ENCODE measurements at places on chromosomes 3 and 15.

DNA sequence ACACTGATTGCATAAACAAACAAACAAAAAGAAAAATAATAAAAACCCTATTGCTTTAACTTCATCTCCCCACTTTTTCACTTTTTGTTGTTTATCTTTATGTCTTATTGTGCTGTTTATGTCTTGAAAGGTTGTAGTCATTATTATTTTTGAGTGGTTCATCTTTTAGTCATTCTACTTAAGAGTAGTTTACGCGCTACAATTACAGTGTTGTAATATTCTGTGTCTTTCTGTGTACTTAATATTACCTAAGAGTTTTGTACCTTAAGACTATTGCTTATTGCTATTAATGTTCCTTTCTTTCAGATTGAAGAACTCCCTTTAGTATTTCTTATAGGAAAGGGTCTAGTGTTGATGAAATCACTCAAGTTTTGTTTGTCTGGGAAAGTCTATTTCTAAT lies 28.1 kb downstream of the TM4SF18 start:
- no peak for DNase-seq

DNA sequence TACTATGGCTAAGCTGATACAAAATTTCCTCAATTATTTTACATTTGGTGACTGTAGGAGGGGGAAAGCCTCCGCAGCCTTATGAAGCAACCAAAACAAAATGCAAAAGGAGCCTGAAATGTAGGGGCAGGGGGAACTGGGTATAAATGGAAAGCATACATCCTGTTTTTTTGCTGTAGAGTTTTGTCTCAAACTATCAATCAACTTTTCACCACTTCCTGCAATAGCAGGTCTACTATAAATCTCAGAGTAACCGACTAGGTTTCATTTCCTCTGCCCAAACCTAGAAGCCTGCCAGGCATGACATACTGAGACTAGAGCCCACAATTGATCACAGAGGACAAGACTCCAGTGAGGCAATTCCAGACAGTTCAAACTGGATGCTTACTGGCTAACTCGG lies 91.3 kb downstream of the SHQ1 start:
- peak; percentile 69 for DNase-seq

GRCh38 chr3:25603703-25604102 lies 61.0 kb downstream of the TOP2B start:
- DNase-seq: peak; percentile 65

- DNase-seq: no peak
These were observed 12.2 kb downstream of the CGNL1 start for GRCh38 chr15:57388464-57388863.

- peak; percentile 60 for DNase-seq
These were observed 777 bp downstream of the CIB1 start for GRCh38 chr15:90232941-90233386.

DNA sequence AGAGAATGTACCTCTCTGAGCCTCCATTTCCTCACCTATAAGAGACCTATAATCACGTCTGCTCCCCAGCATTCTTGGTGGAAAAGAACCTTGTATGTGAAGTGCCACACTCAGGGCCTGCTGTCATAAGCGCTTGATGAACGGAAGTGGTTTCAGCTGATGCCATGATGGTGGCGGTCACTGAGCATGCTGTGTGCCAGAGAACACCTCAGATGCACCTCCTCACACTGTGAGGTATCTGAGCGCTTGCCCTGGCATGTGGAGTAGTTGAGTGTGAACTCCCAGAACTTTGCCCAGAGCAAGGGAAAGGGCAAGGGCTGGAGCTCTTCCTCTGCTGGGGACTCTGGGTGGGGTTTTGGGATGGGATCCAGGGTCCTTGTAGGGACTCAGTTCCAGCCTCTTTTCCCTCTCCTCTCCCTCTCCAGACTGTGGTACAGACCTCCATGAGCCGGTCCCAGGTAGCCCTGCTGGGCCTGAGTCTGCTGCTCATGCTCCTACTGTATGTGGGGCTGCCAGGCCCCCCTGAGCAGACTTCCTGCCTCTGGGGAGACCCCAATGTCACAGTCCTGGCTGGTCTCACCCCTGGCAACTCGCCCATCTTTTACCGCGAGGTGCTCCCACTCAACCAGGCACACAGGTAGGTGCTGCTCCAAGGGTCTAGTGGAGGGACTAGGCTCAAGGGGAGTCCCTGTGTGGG lies 2.7 kb downstream of the ABHD14A start:
- no peak for DNase-seq

DNA sequence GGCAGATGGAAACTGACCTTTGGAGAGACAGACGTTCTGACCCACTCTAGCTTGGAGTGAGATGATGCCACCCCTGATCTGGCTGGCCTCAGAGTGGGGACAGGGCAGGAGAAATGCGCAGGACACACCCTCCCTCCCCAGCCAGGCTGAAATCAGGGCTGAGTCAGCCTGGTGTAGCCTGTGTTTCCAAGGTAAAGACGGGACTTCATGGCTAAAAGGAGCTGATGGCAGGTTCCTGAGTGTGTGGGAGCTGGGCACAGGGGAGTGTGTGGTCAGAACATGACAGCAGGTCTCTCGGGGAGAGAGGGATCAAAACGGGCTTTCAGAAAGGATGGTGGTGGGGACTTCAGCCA lies 14.6 kb upstream of the POLG start:
- DNase-seq: no peak

DNA sequence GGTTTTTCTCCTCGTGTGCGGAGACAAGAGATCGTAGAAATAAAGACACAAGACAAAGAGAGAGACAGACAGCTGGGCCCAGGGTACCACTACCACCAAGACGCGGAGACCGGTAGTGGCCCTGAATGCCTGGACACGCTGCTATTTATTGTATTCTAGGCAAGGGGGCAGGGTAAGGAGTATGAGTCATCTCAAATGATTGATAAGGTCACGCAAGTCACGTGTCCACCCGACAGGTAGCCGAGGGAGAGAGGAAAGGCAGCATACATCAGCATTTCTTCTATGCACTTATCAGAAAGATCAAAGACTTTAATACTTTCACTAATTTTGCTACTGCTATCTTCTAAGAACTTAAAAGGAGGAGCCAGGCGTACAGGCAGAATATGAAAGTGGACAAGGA lies 28.2 kb downstream of the MYL3 start:
- DNase-seq: no peak

- no peak for DNase-seq
These were observed 2.6 kb downstream of the GPR160 start for GRCh38 chr3:170040418-170040817.

DNA sequence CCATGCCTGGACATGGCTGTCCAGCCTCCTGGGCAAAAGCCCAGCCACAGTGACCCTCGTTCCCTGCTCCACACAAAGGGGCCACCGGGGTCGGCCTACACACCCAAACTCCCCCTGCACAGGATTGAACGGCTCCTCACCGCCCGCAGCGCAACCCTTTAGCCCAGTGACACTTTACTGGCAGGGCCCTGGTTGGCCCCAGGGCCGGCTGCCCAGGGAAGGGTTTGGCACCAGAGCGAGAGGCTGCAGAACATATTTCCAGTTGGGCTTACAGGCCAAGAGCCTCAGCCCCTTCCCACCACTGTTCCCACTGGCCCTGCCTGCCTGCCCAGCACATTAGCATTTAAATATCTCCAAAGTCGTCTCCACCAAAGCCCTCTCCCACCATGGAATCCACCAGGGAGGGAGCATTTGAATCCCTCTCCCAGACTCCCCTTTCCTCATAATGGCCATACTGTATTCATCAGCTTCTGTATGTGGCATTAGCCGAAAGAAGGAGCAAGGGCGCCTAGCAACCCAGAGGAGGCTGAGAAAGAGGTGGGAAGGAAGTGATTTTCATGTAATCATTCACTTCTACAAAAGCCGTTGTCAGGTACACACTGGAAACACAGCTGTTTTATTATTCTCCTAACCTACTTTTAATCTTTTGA lies 85.4 kb downstream of the SLC6A11 start:
- DNase-seq: no peak

DNA sequence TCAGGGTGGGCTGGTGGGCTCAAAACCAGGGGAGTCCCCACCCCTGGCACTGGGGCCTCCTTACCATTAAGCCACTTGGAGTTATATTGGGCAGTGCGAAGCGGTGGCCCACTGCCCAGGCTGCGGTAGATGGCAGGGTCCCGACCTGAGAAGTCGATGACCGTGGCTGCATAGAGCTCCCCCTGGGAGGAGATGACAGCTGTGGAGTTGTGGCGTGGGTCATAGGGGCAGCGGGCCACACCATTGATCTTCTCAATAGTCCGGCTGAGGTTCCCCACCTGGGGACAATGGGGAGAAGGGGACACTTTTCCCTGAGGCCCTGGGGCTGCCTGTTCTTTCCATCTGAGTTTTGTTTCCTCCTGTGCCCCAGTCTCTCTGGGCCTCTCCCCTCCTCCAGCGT lies 99.8 kb downstream of the SEMA5B start:
- DNase-seq: no peak

DNA sequence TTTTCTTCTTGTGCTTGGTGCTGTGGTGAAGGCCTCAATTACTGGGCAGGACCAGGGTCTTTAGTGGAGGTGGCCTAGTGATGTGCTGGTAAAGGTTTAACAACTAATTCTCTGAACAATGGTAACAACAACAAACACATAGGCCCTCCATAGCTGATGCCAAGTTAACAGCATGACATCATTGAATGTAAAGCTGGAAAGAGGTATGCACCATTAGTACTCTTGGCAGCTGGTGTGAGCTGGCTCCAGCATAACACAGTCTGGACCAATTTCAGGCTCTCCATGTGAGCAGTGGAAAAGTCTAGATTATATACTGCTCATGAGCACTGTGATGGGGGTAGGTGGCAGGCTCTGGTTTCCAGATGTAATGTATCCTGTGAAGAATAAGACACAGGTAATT lies 61.8 kb downstream of the SLC7A14 start:
- no peak for DNase-seq
